ENCODE measurements at places on chromosomes 6 and 20.

- no peak for DNase-seq
These were observed 18.7 kb upstream of the NRSN1 start for GRCh38 chr6:24107294-24107693.

DNA sequence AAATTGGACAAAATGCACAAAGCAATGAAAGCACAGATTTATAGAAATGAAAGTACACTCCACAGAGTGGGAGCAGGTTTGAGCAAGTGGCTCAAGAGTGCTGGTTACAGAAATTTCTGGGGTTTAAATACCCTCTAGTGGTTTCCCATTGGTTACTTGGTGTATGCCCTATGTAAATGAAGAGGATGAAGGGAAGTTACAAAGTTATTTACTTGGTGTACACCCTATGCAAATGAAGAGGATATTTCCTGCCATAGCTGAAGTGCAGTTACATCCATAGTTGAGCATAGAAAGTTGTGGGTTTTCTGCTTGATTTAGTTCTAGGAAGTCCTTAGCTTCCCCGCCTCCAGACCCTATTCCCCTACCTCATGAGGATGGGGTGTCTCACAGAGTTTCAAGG lies 22.7 kb downstream of the BCAS1 start:
- no peak for DNase-seq

- DNase-seq = no peak
These were observed 273.0 kb upstream of the PREP start for GRCh38 chr6:105675715-105676397.

DNA sequence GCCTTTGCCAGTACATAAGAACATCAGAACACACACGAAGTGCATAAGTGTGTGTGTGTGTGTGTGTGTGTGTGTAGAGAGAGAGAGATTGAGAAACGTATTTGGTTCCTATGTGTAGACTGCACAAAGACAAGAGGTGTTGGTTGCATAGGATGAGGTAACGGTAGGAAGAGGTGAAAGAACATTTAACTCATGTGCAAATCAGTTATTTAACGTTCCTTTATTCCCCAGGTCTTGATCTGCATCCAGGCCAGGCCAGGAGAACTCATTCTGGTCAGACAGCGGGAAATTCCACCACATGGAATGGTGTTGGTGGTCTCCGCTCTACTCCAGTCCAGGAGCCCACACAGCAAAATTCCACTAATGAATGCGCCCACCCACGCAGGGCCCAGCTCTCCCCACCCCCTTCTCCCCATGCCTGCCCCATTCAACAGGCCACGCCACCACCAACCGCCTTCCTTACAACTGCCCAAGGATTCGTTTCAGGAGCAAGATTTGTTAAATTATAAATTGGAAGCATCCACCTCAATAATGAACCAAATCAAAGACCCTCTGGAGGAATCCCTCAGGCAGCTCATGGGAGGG lies 86.8 kb downstream of the CLIC5 start:
- no peak for DNase-seq

DNA sequence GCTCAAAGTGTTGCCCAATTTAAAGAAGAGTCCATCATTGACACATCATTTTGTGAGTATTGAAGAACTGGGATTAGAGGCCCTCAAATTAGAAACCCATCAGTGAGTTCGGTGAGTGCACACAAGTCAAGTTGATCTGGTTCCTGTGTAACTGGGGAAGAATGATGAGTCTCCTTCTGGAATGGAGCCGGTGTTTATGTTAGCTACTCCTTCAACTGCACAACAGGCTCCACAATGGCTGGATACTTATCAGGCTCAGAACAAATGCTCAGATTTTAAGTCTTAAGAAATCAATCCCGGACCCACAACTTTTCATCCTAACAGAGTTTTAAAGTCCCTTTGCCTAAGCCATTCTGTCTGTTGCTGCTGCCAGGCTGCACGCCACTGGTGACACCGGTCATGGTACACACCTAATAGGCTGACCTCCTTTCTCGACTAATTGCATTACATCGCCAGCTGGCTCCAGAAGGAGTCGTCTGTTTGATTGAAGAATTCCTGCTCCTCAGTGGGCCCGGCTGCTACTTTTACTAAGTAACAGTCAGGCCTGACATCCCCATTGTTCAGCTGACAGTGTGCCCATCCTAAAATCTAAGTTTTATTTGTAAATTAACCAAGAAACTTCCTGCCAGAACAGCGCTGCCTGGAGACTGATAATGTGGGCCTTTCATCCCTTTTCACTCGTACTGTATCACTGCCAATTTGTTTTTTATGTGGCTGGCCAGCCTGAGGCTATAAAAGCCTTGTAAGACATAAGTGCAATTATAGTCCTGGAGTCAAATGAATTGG lies 130.4 kb downstream of the INSM1 start:
- DNase-seq = no peak

GRCh38 chr20:23415959-23416583 lies 5.2 kb downstream of the NAPB start:
- DNase-seq = no peak

DNA sequence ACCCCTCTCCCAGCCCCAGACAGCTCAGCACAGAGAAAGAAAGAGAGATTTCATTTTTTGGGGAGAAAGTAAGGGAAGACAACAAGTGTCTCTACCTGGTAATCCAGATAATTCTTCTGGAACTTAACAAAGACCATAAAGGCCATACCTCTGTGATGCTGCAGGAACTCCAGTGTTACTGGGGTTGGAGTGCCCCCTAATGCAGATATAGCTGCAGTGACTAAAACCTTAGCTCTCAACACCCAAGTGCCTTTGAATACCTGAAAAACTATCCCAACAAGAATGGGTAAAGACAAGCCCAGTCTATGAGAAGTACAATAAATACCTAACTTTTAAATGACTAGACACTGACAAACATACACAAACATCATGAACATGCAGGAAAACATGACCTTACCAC lies 365.3 kb upstream of the PTCHD4 start:
- no peak for DNase-seq

DNA sequence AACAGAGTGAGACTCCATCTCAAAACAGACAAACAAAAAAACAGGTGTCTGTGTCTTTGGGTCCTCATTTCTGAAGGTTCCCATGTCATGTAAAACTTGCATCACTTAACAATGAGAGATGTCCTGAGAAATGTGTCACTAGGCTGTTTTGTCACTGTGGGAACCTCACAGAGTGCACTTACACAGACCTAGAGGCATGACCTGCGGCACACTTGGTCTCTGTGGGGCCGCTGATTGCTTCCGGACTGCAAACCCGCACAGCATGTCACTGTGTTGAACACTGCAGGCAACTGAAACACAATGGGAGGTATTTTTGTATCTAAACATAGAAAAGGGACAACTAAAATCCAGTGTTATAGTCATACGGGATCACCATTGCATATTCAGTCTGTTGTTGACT lies 42.3 kb upstream of the TMEM181 start:
- no peak for DNase-seq

DNA sequence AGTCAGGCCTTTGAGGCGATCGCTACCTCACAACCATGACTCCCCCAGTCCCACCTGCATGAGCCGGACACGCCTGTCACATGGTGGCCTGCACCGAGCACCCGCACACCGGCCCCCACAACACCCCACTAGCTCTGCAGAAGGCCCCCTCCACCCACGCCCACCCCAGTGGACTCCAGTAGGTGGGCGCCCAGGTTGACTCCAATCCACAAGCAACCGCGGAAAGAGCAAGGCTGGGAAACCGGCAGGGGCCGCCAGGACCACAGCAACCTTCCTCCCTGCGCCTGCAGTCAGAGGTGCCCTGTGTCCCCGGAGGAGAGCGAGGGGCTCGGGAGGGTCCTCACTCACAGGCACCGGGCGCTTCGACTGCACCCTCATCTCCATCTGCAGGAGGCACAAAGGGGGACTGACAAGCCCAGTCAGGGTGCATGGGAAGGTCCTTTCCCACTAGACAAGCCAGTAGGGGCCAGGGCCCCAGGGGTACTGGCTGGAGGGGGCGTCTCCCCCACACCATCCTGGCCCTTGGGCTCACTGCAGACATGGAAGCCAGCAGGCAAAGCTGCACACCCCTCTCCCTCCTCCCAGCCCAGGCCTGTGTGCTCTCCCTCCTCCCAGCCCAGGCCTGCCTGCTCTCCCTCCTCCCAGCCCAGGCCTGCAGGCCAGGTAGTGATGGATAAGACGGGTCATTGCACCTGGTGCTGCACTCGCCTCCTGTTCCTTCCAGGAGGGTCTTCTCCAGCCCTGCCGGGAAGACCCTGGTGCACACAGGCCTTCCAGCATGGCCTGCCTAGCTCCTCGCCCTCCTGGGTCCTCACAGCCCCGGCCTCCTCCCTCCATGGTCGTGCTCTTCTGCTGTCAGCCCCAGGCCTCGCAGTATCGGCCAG lies 137.2 kb downstream of the DLL1 start:
- DNase-seq = no peak

- DNase-seq = no peak
These were observed 542 bp downstream of the ATP5F1E start for GRCh38 chr20:59031564-59032022.

DNA sequence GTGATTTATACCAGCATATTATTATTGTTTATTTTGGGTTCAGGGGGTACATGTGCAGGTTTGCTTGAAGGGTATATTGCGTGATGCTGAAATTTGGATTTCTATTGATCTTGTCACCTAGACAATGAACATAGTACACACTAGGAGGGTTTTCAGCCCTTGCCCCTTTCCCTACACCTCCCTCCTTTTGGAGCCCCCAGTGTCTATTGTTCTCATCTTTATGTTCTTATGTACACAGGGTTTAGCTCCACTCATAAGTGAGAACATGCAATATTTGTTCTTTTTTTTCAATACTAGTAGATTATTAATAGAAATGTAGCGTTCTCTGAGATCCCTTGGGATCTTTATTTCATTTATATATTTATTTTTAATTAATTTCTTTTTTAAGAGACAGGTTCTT lies 79.2 kb upstream of the MRAP2 start:
- DNase-seq = no peak

DNA sequence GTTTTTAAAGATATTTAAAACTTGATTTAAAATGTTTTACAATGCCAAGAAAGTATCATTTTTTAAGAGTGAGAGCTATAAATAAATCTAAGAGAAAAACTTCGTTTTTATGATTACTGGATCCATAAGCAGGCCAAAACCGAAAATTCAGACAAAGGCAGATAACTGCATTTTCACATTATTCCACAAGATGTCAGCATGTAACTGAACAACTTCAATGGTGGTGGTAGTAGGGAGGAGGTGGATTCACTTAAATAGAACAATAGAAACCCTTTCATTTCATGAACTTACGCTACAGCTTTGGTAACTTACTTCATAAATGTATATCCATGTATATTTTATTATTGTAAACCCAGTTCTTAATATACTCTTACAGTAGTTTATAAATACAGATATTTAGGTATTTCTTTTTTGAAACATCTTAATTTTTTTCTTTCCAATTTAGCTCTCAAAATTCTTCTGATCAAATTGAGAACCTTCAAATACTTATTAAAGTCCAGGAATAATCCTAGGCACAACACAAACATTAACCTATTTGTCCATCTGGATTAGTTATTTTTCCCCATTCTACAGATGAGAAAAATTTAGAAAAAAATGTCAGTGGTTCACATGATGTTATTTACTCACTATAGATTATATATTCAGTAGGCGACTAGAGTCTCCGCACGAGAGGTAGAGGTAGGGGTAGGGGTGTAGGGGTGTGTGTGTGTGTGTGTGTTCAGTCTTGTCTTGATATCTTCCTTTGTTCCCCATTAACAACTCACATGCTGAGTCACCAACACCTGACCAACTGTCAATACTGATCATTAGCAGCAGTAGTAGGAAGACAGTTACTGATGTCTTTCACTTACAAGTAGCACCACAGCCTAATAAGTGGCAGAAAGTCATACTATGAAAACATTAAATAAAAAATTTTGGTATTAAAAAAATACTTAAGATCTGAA lies 111.5 kb downstream of the ARHGAP18 start:
- no peak for DNase-seq

GRCh38 chr20:22623211-22623610 lies 38.8 kb upstream of the FOXA2 start:
- no peak for DNase-seq

- no peak for DNase-seq
These were observed 252.2 kb downstream of the HACE1 start for GRCh38 chr6:104607501-104607900.

All from activated T-helper 1 cell treated with anti-CD3 and anti-CD28 coated beads, Interleukin-2, amount 50 U/mL, for 16 hours (primary cell).